ENCODE measurements at places on chromosomes 13 and 19. TPM values are rescaled to one million over a fixed set of nuclear protein-coding genes. Genes with fewer than 3 reads are reported as not detected.
A peak's percentile ranks its signal among the peaks of the same experiment; 100 is the strongest.

DNA sequence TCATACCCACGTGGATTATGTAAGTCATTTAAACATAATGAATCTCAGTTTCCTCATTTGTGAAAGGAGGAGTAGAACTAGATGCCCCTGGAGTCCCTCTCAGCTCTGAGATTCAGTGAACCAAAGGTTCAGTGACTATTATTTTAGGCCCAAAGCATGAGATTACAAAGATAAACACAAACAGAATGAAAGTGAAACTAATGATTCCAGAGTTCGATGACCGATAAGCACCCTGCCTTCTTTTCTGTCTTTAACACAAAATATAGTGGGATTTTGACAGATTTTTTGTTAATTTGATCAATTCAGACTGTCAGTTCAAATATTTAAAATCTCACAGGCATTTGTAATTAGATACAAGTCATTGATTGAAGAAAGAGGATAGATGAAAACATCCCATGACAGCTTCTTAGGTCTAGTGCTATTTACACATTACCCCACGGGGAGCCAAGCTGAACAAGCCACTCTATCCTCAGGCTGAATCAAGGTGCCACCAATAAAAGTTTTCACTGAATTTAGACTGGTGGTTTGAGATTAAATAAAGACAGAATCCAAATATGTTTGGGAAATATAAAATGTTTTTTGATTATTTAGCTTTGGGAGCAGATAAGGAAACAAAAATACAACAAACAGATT, 64.6 kb upstream of the RAP2A start:
- peak overlapping the region; percentile 52 for H3K4me3 ChIP-seq
- H3K27ac ChIP-seq, result no peak overlapping the region
- peaks cover 6% of the 10 kb centered on the region for H3K4me1 ChIP-seq
- DNase-seq, result peak; percentile 32
- H3K27me3 ChIP-seq, result no peaks in the 10 kb centered on the region
- H3K36me3 ChIP-seq, result peaks cover 17% of the 10 kb centered on the region

DNA sequence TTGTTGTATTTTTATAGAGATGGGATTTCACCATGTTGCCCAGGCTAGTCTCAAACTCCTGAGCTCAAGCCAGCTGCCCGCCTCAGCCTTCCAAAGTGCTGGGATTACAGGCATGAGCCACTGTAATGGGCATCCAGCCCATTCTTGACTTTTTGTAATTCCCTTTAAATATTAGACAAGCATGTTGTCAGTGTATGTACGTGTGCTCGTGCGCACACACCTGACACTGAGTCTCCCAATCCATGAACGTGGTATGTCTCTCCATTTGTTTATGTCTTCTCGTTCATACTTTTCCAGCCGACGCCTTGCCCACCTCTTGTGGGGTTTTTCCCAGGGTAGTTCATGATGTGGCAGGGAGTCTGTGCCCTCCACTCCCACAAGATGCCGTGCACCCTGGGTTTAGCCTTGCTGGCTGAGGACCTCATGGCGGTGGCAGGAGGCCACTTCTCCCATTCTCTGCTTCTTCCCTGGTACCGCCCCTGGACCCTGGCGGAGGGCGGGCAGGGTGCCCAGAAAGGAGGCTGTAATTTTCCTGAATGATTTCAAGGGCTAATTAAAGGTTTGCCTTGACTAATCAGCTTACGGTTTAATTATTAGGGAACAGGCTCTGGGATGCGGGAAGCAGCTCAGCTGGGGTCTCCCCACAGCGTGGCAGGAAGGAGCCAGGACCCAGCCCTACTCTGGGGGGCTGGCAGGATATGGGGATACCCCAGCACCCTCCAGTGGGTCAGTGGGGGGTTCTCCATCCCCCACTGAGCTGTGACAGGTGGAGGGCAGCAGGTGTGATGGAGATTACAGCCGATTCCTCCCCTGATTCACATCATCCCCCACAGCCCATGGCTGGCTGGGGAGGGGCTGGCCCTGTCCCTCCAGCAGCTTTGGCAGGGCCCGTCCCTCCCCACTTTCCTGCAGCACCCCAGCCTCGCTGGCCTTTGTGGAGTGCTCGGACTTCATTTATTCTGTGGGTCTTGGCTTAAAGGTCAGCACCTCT, 12.9 kb downstream of the PAK4 start:
- H3K36me3 ChIP-seq, result no peaks in the 10 kb centered on the region
- no peak for DNase-seq
- H3K4me1 ChIP-seq, result no peaks in the 10 kb centered on the region
- H3K27ac ChIP-seq, result no peak overlapping the region
- no peak overlapping the region for H3K4me3 ChIP-seq
- H3K27me3 ChIP-seq, result no peaks in the 10 kb centered on the region

- no peak overlapping the region for H3K4me3 ChIP-seq
- no peaks in the 10 kb centered on the region for H3K36me3 ChIP-seq
- DNase-seq, result no peak
- H3K27me3 ChIP-seq, result no peaks in the 10 kb centered on the region
Measured at GRCh38 chr19:30439310-30439709, 67.1 kb downstream of the ZNF536 start.

Gene GPR4
- total RNA-seq, result 30.3 TPM

GRCh38 chr13:28052945-28053344, 47.4 kb downstream of the FLT3 start:
- H3K27ac ChIP-seq, result no peak overlapping the region
- no peaks in the 10 kb centered on the region for H3K36me3 ChIP-seq
- no peaks in the 10 kb centered on the region for H3K4me1 ChIP-seq
- H3K27me3 ChIP-seq, result peaks cover 32% of the 10 kb centered on the region
- no peak overlapping the region for H3K4me3 ChIP-seq

DNA sequence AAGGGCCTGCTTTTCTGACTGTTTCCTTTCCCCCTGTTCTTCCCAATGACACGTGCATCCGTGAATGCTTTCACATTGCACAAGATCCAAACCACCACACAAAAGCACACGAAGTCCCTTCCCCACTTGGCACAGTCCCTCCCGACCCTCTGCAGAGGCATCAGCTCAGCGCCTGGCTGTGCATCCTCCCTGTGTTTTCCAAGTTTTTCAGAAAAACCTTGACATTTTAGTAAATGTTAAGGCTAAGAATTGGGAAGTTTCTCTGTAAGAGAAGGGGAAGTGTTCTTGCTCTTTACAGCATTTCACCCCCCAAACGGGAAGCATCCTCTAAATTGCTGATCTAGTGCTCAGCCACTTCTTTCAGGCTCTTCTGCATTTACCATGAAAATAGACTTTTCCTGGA, 94.5 kb upstream of the TM9SF2 start:
- no peak overlapping the region for H3K27ac ChIP-seq
- no peak for DNase-seq
- H3K36me3 ChIP-seq, result no peaks in the 10 kb centered on the region
- H3K4me1 ChIP-seq, result no peaks in the 10 kb centered on the region

DNA sequence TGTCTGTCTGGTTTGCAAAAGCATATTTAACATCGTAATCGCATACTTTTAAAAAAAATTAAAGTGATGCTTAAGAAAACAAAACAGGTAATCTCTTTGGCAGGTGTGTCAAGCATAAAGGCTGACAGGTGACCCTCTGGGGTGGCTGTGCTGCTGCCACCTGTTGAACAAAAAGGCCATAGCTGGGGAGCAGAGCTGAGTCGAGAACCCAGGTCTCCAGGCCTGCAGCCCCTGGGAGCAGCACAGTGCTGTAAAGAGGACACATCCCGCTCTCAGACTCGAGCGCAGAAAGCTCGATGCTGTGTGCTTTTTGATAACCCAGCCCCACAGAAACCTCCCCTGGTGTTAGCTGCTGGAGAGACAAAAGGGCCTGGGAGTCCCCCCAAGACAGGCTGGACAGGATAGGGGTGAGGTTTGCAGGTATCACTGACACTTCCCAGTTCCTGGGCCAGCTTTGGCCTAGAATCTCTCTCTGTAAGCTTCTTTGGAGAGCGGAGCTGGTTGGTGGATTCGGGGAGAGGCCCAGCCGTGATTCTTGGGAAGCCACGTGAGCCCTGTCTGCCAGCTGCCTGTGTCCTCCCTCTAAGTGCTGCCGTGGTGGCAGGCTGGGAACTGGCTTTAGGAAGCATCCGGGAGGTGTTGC, 66.9 kb downstream of the C13orf42 start:
- H3K4me3 ChIP-seq, result no peak overlapping the region
- H3K4me1 ChIP-seq, result no peaks in the 10 kb centered on the region
- H3K27me3 ChIP-seq, result peaks cover 3% of the 10 kb centered on the region
- H3K36me3 ChIP-seq, result no peaks in the 10 kb centered on the region
- no peak for DNase-seq

GRCh38 chr13:100510208-100510957, 78.2 kb downstream of the GGACT start:
- H3K36me3 ChIP-seq, result no peaks in the 10 kb centered on the region
- H3K27me3 ChIP-seq, result no peaks in the 10 kb centered on the region
- no peak overlapping the region for H3K27ac ChIP-seq
- H3K4me1 ChIP-seq, result peaks cover 9% of the 10 kb centered on the region
- no peak overlapping the region for H3K4me3 ChIP-seq

GRCh38 chr19:36032251-36033104, at the start of gene CLIP3:
CLIP3 (minus strand) TSS chr19:36032873; CDS start chr19:36032357, 516 bp downstream.
- H3K36me3 ChIP-seq, result peaks cover under 1% of the 10 kb centered on the region
- peaks cover 6% of the 10 kb centered on the region for H3K4me1 ChIP-seq
- no peaks in the 10 kb centered on the region for H3K27me3 ChIP-seq
- no peak within 1 kb of the TSS for H3K27ac ChIP-seq
- DNase-seq, result peak; percentile 64

DNA sequence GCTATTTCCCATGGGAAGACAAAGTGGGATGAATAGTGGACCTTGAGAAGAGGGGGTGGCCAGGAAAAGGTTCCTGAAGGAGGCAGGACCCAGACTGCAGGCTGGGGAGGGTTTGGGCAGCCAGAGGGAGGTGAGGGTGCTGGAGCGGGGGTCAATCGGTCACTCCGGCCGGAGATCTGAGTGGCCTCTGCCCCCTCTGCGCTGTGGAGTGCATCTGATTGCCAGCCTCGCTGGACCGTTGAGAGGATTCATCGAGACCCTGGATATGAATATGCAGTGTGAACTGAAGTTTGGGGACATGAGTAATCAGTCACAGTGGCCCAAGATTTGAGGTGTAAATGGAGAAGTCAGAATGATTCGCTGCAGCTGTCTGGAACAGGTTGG, 5.5 kb upstream of the ZNF580 start:
- DNase-seq, result no peak
- no peaks in the 10 kb centered on the region for H3K27me3 ChIP-seq
- peaks cover 15% of the 10 kb centered on the region for H3K4me1 ChIP-seq
- no peaks in the 10 kb centered on the region for H3K36me3 ChIP-seq
- peak overlapping the region; percentile 93 for H3K27ac ChIP-seq

- no peaks in the 10 kb centered on the region for H3K36me3 ChIP-seq
- no peaks in the 10 kb centered on the region for H3K4me1 ChIP-seq
- H3K4me3 ChIP-seq, result no peak overlapping the region
- H3K27me3 ChIP-seq, result no peaks in the 10 kb centered on the region
- DNase-seq, result no peak
Measured at GRCh38 chr19:4294389-4294788, 7.8 kb downstream of the TMIGD2 start.

DNA sequence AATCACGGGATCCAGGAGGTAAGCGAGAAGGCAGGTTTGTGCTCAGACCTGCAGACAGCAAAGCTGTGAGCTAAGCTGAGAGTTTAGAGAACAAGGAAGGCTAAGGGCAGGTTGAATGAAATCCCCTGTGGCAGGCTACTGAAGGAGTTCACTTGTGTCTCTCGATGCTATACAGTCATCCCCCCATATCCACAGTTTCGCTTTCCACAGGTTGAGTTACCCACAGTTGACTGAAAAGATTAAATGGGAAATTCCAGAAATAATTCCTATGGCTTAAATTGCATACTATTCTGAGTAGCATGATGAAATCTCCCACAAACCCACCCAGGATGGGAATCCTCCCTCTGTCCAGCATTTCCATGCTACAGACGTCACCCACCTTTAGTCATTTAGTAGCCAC, 49.6 kb downstream of the ABCC4 start:
- H3K36me3 ChIP-seq, result no peaks in the 10 kb centered on the region
- peaks cover 37% of the 10 kb centered on the region for H3K4me1 ChIP-seq
- H3K27ac ChIP-seq, result no peak overlapping the region
- no peak overlapping the region for H3K4me3 ChIP-seq
- no peaks in the 10 kb centered on the region for H3K27me3 ChIP-seq
- no peak for DNase-seq

DNA sequence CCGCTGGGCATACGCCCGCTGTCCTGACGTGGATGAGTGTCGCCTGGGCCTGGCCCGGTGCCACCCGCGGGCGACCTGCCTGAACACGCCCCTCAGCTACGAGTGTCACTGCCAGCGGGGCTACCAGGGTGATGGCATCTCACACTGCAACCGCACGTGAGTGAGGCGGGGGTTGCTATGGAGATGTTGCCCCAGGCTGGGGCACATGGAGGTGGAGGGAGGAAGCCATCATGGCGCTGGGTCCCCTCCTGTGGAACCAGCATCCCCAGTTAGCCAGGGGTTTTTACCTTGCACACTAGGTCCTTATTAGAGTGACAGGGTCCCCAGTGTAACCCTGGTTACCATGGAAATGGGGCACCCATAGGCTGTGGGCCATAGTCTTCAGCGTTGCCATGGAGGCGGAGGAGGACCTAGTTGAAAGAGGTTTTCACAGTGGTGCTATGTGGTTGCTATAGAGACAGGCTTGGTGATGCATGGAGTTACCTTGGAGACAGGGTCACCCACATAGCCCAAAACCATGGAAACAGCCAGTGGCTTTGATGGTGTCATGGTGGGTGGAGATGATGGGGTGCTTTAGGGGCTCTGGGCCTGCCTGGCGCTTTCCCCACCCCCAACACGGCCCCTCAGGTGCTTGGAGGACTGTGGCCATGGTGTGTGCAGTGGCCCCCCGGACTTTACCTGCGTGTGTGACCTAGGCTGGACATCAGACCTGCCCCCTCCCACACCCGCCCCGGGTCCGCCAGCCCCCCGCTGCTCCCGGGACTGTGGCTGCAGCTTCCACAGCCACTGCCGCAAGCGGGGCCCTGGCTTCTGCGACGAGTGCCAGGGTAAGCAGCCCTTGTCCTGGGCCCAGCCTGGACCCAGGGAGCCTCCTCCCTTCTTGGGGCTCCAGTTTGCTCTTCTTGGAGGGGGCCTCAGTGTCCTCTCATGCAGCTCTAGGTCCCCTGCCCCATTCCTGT, 27.1 kb downstream of the MEGF8 start:
- DNase-seq, result no peak
- no peaks in the 10 kb centered on the region for H3K4me1 ChIP-seq
- H3K27me3 ChIP-seq, result no peaks in the 10 kb centered on the region
- H3K4me3 ChIP-seq, result no peak overlapping the region

- H3K4me1 ChIP-seq, result no peaks in the 10 kb centered on the region
- peaks cover 2% of the 10 kb centered on the region for H3K27me3 ChIP-seq
- H3K27ac ChIP-seq, result no peak overlapping the region
- H3K4me3 ChIP-seq, result no peak overlapping the region
- peak; percentile 31 for DNase-seq
Measured at GRCh38 chr13:45623516-45624090, 8.1 kb upstream of the ERICH6B start.

Gene FLT3LG
- total RNA-seq, result 4.7 TPM

Gene CAPS
- total RNA-seq, result 6.9 TPM

Gene DIRAS1
- total RNA-seq, result 0.09 TPM

Gene TMEM255B
- 85.0 TPM for total RNA-seq

GRCh38 chr13:84684048-84684662, 801.9 kb upstream of the SLITRK1 start:
- H3K4me1 ChIP-seq, result no peaks in the 10 kb centered on the region
- H3K27me3 ChIP-seq, result no peaks in the 10 kb centered on the region
- H3K36me3 ChIP-seq, result no peaks in the 10 kb centered on the region
- no peak for DNase-seq

Gene PSG3
- not detected for total RNA-seq

GRCh38 chr13:33091415-33091774, 75.2 kb downstream of the KL start:
- no peak overlapping the region for H3K4me3 ChIP-seq
- H3K27ac ChIP-seq, result peak overlapping the region; percentile 53
- peaks cover 42% of the 10 kb centered on the region for H3K4me1 ChIP-seq

Gene ADGRE3
- total RNA-seq, result not detected
